ENCODE measurements at places on chromosomes 4 and X.

DNA sequence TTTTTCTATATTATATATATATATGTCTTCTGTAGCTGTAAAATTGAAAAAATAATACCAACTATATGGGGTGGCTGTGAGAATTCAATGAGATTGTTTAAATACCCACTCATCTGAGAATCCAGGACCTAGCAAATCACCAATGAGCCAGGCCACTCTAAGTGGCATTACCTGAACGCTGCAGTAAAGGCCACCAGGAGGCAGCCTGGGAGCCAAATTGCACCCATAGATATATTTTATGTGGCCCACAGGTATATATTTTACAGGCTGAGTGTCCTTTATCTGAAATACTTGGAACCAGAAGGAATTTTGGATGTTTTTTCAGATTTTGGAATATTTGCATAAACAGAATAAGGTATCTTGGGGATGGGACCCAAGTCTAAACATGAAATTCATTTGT lies 58.2 kb upstream of the C4orf50 start:
- no peak for DNase-seq

- DNase-seq = no peak
Observed at GRCh38 chr4:14659286-14659685, 343.0 kb upstream of the CPEB2 start.

DNA sequence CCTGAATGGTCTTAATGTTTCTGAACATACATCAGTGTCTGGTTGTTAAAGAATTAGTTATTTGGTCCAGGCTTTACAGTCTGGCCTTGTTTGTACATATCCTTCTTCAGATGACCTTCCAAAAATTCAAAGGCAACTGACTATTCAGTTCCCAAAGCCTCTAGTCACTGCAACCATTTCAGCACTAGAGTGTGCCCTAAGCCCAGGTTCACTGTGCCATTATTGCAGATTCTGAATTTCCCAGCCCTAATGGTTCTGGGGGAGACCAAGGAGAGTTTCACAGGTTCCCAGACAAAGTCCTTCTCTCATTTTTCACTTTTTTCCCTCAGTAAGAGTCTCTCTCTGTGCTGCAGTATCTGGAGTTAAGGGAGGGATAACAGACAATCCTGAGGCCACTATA lies 235.8 kb downstream of the TRAM1L1 start:
- DNase-seq = no peak

DNA sequence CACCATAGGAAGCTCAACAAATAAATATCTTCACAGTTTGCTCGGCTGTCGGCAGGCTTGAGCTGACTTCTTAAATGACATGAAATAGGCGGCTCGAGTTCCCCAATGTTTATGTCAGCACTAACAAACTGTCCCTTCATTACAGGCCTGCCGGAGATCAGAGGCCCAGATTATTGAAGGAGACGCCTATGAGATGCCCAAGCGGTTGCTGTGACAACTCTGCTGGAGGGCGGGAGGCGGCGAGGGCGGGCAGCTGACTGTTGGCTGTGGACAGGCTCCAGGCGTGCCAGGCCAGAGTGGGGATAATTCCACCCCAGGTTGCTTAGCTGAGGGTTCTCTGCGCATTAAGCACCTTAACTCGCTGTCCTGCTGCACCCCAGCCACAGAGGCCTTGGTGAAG lies 39.2 kb upstream of the MSX1 start:
- DNase-seq = no peak

- no peak for DNase-seq
Observed at GRCh38 chr4:94802091-94802490, 44.3 kb downstream of the BMPR1B start.

All from T1000 (cell line).